ENCODE measurements at places on chromosomes 12 and 14. TPM values are rescaled to one million over a fixed set of nuclear protein-coding genes. Genes with fewer than 3 reads are reported as not detected.

PKP2 gene
- polyA plus RNA-seq: 6.7 TPM

SERPINA10 gene
- 0.03 TPM for polyA plus RNA-seq

SERPINA9 gene
- polyA plus RNA-seq: not detected

DNA sequence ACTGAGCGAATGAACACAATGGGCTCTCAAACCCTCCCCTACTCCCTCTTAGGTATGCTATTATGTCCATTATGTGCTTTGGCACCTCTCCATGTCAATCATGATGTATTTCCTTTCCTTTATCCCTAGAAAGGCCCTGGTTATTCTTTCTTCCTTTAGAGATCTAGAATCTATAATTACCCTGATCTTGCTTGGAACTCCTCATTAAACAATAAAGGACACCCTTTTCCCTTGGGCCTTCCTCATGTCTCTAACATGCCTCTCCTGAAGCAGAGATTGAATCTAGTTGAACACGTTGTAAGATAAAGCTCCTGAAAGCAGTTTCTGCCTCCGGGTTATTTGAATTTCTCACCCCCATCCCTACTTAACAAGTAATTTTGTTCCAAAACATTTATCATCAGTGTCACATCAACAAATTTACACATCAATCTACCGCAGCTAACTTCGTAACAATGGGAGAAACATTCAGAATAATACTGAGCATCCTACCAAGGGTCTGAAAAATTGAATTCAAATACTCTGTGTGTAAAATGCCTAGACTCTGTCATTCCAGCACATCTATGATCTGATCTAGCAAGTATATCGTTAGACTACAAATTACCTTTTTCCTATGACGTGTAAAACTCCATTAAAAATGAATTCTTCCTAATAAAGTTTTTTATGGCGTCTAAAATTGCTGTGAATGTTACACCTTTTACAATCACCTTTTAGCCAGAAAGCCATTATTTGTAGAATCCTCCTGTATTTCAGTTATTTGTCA lies 5.4 kb downstream of the USP44 start:
- DNase-seq: no peak

GRCh38 chr14:75426332-75427125 lies 1.3 kb upstream of the JDP2 start:
- DNase-seq: no peak

DNA sequence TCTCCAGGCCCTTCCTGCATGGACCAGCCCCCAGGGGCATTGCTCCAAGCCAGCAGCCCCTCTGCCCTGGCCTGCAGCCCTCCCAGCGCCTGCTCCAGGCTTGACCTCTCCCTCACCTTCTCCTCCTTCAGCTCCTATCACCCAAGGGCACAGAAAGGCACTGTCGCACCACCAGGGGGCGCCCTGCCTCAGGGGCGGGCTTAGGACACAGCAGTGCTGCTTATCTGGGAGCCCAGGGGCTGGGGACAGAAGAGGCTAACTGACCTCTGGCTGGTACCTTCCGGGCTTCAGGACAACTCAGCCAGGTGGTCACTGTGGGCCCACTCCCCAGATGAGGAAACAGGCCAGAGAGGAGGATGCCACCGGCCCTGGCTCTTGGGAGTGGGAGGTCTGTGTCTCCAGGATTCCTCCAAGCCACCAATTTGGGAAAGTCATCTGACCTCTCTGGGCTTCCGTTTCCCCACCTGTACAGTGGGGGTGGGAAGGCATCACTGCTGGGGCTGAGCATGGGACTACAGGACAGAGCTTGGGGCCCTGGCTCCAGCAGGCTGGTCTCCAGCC lies 25.3 kb upstream of the GPR132 start:
- no peak for DNase-seq

- DNase-seq: no peak
Observed at GRCh38 chr12:28057856-28058615, 85.5 kb upstream of the PTHLH start.

DNA sequence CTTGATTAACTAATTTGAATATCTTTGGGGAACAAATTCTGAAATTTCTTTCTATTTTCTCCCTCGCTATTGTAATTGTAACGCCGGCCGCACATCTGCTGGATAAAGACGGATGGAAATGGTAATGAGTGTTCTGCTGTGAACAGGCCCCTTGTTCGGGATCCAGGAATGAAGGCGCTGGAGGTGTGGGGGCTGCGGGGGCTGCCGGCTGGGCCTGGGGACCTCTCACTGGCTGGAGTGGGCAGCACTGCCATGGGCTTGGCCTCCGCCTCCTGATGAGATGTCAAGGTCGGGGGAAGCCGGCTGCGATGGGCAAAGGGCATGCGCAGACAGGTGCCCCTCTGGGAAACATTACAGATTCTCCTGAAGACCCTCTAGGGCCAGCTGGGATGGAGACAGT lies 175.4 kb downstream of the PHETA1 start:
- no peak for DNase-seq

DNA sequence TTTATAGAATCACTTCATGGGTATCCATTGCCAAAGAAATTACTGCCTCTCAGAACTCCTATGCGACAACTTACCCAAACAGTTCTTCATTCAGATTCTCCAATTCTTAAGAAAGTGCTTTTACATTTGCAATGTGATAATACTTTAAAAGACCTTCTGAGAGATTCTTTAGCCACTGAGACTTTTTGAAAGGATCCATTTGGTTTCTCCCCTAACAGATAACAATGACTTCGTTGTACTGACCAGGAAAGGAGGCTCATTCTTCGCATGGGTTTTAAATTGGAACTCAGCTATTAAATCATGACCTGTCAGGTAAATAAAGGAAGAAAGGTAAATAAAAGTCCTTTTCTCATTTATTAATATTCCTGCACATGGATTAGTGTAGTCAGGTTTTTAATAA lies 14.8 kb downstream of the ITPR2 start:
- DNase-seq: no peak

- no peak for DNase-seq
Observed at GRCh38 chr12:13812168-13812567, 169.2 kb downstream of the GRIN2B start.

GRCh38 chr12:50647031-50647430 lies 116.9 kb upstream of the ATF1 start:
- DNase-seq: no peak

DNA sequence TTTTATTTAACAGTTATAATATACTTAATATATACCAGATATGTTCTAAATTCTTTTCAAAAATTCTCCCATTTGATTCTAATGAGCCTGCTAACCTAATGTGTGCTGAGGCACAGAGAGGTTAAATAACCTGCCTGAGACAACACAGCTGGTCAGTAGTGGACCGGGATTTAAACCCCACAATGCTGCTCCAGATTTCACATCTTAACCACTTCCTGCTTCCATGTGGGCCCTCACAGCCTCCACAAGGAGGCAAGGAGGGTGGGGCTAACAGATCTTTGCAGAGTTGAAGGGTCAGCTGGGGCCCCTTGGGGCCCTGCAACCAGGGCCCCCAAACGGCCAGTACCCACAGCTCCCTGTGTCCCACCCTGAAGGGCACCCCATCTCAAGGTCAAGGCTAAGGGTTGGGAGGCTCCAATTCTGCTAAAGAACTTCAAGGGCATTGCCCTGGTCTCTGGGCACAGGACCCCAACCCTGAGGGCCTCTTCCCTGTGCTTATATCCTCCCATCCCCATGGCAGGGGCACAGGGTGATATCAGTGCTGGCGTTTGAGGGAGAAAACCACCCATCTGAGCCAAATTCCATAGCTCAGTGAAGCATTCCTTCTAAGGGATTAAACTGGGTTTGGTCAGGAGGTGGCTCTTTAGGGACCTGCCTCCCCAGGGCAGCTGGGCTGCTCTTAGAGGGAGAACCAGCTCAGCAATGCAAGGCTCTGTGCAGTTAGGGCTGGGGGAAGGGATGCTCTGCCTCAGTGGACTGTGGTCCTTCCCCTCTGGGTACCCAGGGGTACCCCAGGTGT lies 2.2 kb downstream of the KRT80 start:
- DNase-seq: no peak
